GM12891 (cell line): ENCODE measurements at places on chromosomes 16 and 17.

DNA sequence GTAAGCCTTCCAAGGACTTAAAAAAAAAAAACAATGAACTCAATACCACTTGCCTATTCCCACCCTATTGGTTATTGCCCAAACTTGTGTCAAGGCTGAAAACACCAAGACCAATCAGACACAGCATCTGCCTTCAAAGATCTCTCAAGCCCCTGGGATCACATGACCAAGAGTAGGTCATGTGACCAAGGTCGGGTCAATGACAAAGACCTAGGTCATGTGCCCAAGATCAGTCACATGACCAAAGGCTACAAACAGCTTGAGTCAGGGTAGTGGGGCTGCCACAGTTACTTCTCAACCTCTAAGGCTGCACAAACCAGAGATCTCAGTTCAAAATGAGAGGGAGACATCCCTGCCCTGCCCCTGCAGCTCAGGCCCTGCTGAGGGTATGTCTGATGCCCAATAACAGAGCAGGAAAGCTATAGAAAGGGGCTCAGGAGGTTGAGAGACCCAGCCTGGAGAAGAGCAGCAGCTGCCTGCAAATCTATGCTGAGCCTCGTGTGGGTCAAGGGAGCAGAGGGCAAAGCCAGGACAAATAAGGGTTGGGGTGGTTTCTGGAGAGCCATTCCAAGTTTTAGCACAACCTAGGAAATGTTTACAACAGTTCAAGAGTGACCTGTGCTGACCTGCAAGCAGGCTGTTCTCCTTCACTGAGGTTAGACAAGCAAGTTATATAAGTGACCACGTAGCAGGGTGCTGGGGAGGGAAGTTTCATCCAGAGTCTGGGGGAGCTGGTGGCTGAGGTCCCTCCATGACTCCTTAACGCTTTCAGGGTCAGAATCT lies 48.8 kb downstream of the PIMREG start:
- DNase-seq, result no peak

DNA sequence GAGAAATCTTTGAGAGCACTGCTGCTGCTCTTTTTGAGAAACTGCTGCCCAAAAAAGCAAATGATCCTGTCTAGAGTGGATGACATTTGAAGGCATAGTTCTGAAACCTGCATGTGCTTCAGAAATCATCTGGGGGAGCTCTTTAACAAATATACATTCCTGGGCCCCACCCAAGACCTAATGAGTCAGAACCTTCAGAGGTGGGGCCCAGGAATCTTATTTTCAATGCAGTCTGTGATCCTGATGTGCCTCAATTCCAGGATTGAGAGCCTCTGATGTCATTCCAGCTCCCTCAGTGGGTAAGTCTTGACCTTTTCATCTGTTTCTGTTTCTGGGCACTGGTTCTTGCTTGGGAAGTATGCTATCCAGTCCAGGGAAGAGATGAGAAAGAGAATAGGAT lies 42.3 kb downstream of the HNF1B start:
- no peak for DNase-seq

GRCh38 chr17:16439303-16439791 lies 24.0 kb downstream of the TRPV2 start:
- no peak for DNase-seq

- no peak for DNase-seq
These were observed 87.2 kb downstream of the LITAF start for GRCh38 chr16:11499295-11500089.

- DNase-seq, result no peak
These were observed 2.3 kb downstream of the DLG4 start for GRCh38 chr17:7217113-7217987.

GRCh38 chr16:69522041-69522578 lies 43.7 kb upstream of the NFAT5 start:
- DNase-seq, result no peak

DNA sequence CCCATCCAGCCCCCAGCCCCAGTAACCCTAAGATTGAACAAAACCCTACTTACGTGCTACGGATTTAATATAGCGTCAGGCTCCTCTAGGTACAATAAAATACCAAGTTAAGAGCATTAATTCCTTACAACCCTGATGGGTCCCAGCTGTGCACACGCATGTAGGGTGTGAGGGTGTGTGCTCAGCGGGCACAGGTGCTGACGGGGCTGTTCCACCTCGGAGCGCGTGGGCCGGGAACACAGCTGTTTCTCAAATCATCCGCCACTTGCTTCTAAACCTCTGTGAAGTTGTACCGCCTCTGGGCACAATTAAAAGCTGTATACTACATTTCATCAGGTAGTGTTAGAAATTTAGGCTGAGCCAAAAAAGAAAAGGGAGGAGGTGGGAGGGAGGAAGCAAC lies 478.6 kb downstream of the MAF start:
- no peak for DNase-seq

GRCh38 chr16:57203451-57203850 lies 17.3 kb downstream of the RSPRY1 start:
- DNase-seq, result no peak

DNA sequence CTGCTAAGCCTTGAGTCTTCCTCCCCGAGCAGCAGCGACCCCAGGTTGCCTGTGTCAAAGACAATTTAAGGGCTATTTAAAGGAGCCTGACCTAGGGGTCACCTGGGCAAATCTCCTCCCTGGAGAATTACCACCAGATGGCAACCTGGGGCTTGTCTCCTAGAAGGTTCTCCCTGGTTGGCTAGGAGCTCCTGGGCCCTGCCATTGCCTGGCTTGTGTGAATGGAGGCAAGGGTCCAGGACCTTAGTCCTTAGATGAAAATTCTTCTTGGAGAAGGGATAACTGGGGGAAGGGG lies 51.3 kb upstream of the TAC4 start:
- DNase-seq, result no peak

GRCh38 chr17:13688716-13689115 lies 87.0 kb upstream of the HS3ST3A1 start:
- no peak for DNase-seq

DNA sequence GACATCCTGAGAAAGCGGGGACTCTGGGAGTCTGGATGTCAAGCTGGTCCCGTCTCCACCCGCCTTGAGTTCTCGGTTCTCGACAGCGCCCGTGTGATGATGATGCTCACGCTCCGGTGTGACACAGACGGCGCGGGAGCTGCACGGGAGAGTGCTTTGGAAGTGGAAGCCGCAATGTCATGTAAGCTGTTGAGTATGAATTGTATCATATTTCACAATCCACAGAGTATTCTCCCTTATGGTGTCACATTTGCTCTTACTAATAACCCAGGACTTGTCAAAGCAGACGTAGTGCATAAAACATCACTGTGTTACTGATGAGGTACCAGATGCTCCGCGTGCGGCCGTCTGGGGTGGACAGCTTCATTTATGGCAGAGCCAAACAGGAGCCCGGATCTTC lies 217.5 kb upstream of the CHMP6 start:
- DNase-seq, result no peak

- no peak for DNase-seq
These were observed 52.8 kb upstream of the TOB1 start for GRCh38 chr17:50918933-50919296.

DNA sequence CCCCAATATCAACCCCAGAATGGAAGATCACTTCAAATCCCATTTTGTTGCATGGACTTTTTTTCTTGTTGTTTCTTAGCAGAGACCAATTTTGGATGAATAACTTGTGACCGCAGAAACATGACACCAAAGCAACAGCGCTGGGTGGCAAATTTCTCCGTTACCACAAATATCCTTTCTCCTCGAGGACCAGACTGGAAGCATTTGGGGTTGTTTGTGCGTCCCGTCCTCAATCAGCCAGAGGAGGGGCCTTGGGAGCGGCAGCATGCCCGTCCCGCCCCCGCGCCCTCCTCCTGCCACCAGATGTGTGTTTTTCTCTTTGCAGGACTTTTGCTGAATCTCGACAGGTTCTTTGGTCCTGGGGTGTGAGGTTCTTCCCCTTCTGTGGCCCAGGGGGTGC lies 282.5 kb upstream of the FOXF1 start:
- DNase-seq, result no peak
